ENCODE measurements at places on chromosomes 12 and 14.

DNA sequence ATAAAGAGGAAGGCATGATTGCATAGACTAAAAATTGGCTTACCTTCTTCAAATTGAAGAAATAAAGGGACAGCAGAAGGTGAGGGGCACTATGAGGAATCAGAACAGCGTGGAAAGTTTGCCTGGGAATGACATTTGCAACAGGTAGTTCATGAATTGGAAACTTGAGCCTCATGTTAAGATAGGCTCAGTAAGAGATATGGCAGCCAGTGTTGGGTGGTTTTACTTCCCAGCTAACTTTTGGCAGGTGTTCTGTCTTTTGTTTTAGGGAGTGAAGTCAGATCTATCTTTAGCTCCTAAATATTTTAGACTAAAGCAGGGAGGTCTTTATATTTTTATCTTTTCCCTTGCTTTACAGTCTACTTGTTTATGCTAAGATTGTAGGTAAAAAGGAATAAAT lies 122.4 kb downstream of the ANO6 start:
- DNase-seq = no peak

- no peak for DNase-seq
Observed at GRCh38 chr12:45988264-45988663, 2.1 kb downstream of the SCAF11 start.

- DNase-seq = no peak
Observed at GRCh38 chr14:56374421-56374820, 205.2 kb upstream of the TMEM260 start.

- DNase-seq = no peak
Observed at GRCh38 chr12:100490056-100490455, 16.4 kb downstream of the NR1H4 start.

DNA sequence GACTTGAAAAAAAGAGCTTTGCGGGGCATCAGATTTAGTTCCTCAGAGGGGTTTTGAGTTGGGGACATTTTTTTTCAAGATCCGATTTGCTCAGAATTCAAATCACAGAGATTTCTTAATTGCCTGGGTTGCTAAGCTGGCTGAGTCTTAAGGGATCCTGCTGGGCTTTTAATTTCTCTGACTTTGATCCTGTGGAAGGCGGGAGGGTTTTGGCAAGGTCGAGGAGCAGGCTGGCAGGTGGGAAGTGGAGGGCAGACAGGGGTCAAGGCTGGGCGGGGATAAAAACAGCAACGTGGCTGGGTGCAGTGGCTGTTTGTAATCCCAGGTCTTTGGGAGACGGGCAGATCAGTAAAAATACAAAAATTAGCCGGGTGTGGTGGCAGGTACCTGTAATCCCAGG lies 33.5 kb upstream of the CCDC63 start:
- DNase-seq = no peak

DNA sequence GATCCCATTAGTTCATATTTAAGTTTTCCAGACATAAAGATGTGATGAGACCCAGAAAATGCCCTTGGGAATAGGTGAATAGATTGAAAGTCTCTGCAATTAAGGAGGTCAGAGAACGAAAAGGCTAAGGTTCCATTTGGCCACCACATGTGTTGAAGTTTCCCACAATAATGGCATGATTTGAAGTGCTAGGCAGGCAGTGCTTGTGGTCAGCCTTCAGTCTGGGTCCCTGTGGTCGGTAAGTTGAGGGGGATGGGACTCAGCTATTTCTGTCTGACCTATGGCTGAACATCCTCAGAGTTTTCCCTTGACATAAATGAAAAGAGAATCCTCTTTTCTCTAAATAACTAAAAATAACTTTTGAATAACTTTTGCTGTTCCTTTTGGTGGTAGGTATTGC lies 92.4 kb downstream of the PELI2 start:
- DNase-seq = no peak

- no peak for DNase-seq
Observed at GRCh38 chr12:41367726-41368405, 179.7 kb downstream of the PDZRN4 start.

DNA sequence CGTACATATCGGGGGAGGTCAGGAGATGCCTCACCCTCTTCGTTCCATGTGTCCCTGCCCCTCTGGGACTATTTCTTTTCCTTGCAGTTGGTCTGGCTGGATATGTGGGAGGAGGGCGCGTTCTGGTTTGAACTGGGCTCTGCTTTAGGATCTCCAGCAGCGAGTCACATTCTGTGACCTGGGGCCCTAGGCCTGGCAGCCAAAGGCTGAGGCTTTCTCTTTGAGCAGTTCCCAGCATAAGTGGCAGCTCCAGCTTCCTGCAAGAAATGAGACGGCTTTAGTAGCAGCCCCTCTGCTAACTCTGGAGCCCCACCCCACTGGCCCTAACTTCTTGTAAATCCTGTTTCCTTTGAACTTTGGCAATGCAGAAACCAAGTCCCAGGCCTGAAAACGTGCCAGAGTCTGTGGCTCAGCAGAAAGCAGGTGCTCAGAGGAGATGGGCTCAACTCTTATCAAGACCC lies 274.8 kb downstream of the DPF3 start:
- no peak for DNase-seq

GRCh38 chr12:121980191-121980891 lies 41.3 kb upstream of the BCL7A start:
- DNase-seq = no peak

DNA sequence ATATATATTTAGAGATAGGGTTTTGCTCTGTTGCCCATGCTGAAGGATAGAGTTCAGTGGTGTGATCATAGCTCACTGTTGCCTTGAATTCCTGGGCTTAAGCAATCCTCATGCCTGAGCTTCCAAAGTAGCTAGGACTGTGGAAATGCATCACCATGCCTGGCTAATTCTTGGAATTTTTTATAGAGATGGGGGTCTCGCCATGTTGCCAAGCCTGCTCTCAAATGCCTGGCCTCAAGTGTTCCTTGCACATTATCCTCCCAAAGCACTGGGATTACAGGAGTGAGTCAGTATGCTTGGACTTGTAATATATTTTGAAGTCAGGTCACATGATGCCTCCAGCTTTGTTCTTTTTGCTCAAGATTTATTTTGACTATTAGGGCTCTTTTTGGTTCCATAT lies 178.0 kb downstream of the RPAP3 start:
- DNase-seq = no peak

DNA sequence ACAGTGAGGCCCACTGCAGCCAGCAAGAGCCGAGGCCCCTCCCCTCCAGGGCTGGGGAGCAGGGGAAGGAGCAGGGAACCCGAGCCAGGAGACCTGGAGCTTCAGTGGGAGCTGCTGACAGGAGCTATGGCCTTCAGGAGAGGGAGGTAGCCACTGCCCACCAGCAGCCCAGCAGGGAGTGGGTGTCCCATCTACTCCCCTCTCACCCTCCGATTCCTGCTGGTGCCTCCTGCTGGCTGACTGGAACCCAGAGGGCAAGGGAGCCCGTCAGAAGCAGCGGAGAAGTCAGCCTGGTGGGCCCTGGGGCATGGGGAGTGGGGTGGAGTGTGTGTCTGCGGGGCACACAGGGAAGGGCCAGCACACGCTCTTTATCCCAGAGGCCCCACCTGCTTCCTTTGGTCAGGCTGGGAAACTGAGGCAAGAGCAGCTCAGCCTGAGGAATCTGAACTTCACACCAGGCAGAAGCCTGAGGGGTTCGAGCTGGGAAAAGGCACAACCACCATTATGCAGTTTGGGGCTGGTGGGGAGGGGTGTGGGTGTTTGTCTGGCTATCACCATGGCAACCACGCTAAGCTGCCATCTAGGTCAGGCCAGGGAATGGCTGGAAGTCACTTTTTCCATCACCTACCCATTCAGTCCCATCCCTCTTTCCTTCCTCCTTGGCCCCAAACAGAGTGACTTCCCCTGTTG lies 36.8 kb upstream of the PLEKHG6 start:
- peak; percentile 68 for DNase-seq

- no peak for DNase-seq
Observed at GRCh38 chr14:51691176-51691575, 39.5 kb downstream of the FRMD6 start.

- no peak for DNase-seq
Observed at GRCh38 chr14:51807356-51807755, 53.1 kb upstream of the GNG2 start.

GRCh38 chr12:132071040-132071810 lies 72.9 kb downstream of the DDX51 start:
- no peak for DNase-seq

DNA sequence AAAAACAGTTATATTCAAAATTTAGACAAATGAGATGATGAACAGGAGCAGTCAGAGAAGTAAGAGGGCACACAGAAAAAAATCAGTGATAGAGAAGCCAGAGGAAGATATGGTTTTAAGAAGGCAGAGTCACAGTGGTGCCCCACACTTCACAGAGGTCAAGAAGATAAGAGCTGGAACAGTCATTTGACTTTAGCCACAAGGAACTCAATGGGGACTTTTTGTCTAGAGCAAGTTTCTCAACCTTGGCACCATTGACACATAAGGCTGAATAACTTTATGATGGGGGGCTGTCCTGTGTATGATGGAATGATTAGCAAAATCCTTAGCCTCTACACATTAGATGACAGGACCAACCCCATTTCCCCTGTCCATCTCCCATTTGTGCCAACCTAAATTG lies 172.8 kb upstream of the PLEKHG7 start:
- DNase-seq = no peak

- DNase-seq = no peak
Observed at GRCh38 chr14:73333031-73333430, 95.7 kb downstream of the PAPLN start.

GRCh38 chr12:2054091-2055018 lies 1.6 kb downstream of the CACNA1C start:
- peak; percentile 52 for DNase-seq

- no peak for DNase-seq
Observed at GRCh38 chr14:79275292-79275655, 936.0 kb downstream of the DIO2 start.

- DNase-seq = no peak
Observed at GRCh38 chr12:26275313-26276131, 80.1 kb downstream of the SSPN start.

DNA sequence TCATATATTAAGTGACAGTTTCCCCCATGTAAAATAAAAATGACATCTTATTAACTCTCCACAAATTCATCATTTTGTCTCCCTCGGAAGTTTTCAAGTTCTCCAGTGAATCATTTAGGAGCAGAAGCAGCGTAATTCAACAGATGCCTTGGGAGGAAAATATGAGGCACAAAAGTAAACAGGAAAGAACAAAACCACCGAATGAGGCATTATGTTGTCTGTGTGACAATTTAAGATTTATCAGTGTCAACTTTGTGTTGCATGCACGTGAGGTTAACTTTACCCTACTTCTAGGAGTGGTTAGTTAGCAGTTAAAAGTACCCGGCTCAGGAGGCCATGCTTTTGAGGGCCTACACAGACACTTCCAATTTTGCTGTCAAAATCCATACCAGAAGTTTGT lies 258.6 kb downstream of the IPO8 start:
- no peak for DNase-seq

DNA sequence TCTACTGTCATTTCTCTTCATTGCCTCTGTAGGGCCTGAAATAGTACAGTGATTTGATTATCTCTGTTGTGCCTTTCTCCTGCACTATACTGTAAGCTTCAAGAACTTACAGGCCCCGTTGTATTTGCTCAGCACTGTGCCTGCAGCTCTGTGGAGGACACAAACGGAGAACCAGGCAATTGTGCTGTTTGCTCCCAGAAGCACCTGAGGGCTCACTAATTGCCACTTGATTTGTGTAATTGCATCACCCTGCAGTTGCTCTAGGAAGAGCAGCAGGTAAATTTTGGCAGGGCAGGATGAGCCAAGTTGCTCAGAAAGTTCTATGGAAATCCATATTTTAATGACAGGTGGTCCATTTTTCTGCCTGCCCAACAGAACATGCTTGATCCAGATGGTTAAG lies 11.6 kb upstream of the KRT82 start:
- DNase-seq = no peak
